ENCODE measurements at places on chromosomes 1 and 21. TPM values are rescaled to one million over a fixed set of nuclear protein-coding genes. Genes with fewer than 3 reads are reported as not detected.

DNA sequence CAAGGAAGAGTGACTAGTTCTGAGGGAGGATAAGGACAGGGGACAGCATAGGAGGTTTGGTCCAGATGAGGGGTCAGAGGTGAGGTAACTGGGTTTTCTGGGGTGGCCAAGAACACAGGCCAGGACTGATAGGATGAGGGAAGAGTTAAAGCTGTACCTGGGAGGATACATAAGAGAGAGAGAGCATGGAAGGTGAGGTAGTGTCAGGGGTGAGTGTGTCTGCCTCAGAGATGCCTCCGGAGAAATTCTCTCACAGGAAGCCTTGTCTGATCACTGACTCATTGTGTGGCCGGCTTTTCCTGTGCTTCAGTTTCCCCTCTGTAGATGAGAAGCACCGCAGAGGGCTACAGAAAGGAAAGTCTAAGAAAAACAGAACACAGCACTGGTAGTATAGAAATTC lies 40.2 kb downstream of the FASLG start:
- peak; percentile 52 for DNase-seq

GRCh38 chr1:187763976-187764375 lies 935.2 kb downstream of the PLA2G4A start:
- DNase-seq, result no peak

DNA sequence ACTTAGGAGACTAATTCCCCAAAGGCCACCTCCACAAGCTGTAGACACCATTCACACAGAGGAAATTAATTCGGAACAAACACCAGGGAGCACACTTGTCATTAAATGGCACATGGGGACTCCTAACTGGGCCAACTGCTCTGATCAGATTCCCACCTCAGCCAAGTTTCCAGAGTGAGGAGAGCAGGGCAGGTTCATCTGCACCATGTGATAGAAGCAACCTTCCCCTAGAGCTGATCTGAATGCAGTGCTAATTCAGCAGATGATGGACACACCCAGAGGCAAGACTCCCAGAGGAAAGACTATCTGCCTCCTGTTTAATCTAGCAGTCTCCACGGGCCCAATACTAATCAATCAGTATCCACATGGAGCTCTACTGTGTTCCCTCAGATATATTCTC lies 147.0 kb downstream of the VAV3 start:
- no peak for DNase-seq

GRCh38 chr1:183353597-183353996 lies 64.6 kb downstream of the NMNAT2 start:
- DNase-seq, result no peak

GRCh38 chr1:221747839-221748238 lies 6.0 kb upstream of the DUSP10 start:
- DNase-seq, result no peak

GRCh38 chr1:217718873-217719272 lies 87.7 kb downstream of the SPATA17 start:
- DNase-seq, result no peak

- no peak for DNase-seq
Measured at GRCh38 chr1:117034791-117035290, 25.3 kb upstream of the TTF2 start.

DNA sequence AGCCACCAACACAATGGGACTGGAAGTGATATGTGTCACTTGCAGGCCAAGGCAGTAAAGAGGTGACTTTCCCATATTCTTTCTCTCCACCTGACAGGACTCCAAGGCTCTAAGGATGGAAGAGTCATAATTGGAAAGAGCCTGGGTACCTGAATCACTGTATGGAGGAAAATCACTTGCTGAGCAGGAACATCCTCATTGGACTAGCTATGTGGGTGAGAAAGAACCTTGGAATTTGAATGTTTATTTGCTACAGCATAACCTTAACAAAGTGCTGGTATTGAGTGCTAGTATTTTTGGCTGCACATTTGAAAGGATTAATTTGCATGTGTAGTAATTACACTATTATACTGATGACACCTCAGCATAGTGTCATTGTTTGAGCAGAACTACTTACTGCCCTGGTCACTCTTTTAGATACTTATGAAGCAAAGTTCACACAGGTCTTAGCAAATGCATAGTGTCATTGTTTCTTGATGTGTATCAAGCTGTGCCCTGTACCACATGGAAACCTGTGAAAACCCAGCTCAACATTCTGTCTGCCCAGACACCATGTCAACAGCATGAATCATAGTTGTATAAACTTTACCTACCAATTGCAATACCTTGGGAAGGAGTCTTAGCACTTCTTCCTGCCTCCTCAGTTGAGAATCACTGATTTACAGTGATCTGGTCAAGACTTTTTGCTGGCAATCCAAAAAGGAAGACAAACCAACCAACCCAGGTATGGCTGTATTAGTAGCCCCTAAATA lies 5.1 kb upstream of the S100A10 start:
- DNase-seq, result no peak

DNA sequence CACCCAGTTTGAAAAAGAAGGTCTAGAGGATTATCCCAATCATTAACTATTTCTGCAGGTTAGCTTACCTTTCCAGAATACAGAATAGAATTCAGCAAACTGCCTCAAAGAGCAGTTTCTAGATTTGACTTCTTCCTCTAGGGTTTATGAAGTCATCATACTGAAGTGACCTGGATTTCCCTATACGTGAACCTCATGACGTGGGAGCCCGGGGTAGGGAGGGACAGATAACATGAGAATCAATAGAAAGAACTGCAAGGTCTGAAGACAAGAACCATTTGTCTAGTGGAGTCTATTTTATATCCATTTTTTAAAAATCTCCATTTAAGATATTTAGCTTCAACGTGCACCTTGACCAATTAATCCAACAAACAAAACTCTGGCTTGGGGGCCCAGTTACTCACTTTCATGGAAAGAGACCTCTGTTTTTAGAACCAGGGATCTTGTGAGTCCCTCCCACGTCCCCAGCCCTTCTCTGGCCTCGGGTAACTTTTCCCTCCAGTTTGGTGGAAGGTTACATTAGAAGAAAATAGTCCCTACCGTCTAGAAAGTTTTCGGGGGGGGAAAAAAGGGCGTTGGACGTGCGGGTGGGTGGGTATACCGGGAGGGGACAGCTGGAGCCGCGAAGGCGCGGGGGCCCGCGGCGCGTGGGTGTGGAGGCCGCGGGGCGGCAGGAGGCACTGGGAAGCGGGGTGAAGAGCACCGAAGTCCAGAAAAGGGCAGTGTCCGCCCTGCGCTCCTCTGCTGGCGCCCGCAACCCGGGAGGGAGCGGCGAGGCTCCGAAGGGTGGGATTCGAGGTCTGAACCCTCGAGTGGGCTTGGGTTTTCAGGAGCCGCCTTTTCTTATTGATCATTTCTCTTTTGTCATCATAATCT lies 13.8 kb upstream of the POGZ start:
- peak; percentile 48 for DNase-seq

DNA sequence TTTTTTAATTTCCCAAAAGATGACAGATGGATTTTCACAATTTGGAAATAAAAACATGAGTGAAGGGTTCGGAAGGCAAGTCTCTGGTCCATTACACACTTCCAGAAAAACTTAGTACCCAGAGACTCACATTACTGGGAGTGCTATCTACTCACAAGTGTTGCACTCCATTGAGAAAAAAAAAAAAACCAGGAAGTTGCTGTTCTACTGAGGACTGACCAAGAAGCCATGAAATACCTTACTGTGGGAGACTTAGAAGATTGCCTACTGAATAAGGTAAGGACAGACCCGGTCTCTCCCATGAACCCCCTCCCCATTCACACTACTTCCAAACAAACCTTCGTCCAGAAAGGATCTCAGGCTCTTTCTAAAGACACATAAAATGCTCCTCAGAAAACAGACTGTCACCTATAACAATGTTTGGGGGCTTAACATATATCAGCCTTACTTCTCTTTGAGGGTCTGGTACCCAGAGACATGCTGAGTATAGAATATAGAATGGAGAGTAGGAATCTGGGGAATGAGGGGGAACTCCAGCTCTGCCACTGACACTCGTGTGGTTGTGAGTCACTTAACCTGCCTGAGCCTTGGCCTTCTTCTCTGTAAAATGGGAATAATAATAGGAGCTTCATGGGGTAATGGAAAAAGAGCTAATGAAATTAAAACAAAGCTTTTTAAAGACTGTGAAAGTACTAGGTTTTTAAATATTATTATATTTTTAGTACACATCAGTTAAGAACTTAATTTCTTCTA lies 1.4 kb downstream of the MAB21L3 start:
- no peak for DNase-seq

DNA sequence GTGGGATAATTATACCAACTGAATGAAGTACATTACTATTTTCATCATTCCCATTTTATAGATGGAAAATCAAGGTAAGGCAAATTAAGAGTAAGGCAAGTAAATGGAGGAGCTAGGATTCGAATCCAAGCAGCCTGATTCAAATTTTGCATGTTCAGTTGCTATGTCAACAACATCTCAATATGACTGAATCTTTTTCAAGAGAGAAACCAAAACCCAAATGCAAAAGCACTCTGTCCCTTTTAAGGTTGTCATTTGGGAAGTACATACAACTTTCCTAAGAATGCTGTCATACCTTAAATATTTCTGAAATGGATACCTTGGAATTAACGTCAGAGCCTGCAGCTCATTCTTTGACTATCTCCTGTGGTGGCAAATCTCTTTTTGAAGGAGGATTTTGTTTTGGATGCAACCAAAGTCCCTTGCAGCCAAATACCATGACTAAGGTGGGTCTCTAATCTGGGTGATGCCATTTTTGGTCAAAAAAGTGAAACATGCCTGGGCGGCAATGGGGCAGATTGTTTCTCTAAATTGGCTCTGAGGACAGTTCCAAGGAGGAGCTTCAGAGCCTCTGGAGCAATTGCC lies 25.4 kb downstream of the ADAMTS1 start:
- no peak for DNase-seq

DNA sequence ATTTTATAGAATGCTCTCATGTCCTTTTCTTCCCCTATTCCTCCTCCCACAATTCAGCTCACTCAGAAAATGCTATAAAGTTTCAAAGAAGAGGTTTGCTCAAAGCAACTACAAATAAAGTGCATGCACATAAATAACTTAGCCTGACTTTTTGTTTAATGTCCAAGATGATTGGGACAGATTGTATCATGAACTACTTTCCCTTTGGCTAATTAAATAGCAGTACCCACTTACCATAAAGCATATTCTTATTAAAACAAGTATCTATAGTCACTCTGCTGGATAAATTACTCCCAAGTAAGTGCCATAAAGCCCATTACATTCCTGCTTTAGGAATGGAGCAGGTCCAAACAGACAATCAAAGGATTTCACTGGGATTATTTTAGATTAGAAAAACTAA lies 576.0 kb downstream of the LMO4 start:
- DNase-seq, result no peak

DNA sequence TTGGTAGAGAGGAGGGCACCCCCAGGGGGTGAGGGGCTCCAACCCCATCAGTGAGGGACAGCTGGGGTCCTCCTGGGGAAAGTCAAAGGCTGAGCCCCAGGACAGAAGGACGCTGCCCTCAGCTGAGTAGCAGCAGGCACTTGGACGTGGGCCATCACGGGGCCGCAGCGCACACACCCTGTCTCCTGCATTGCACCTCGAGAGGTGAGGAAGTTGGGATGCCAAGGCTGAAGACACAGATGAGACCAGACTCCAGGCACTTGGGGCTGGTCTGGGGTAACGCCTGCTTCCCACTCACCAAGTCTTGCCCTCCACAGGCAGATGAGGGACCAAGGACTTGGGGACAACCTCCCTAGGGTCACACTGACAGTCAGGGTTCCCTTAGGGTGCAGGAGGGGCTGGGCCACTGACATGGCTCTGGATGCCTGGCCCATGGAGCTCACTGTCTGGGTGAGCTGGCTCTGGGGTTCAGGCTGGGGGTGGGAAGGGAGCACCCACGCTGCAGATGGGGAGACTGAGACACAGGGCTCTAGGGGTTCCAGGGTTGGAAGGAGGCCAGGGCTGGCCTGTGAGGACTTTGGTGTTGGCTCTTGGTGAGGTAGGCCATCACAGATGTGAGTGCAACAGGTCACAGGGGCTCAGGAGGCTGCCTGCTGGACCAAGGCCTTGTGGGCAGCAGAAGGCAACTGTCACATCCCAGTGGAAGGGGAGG lies 16.6 kb upstream of the ZNF678 start:
- no peak for DNase-seq

Gene B3GALT5
- total RNA-seq, result not detected

Gene UMODL1
- total RNA-seq, result 0.26 TPM

Gene IQGAP3
- total RNA-seq, result 30.3 TPM

Gene CFHR3
- not detected for total RNA-seq

Gene RGS8
- not detected for total RNA-seq

Gene AGMAT
- total RNA-seq, result 7.6 TPM

Gene CFHR1
- total RNA-seq, result not detected

Gene PTCH2
- total RNA-seq, result 1.6 TPM
